ENCODE measurements at places on chromosomes 7 and 10.

- DNase-seq, result no peak
Observed at GRCh38 chr7:156324201-156324600, 316.4 kb upstream of the RNF32 start.

- DNase-seq, result no peak
Observed at GRCh38 chr7:16402940-16403339, 18.4 kb downstream of the CRPPA start.

GRCh38 chr10:124517931-124518330 lies 56.3 kb downstream of the LHPP start:
- no peak for DNase-seq

DNA sequence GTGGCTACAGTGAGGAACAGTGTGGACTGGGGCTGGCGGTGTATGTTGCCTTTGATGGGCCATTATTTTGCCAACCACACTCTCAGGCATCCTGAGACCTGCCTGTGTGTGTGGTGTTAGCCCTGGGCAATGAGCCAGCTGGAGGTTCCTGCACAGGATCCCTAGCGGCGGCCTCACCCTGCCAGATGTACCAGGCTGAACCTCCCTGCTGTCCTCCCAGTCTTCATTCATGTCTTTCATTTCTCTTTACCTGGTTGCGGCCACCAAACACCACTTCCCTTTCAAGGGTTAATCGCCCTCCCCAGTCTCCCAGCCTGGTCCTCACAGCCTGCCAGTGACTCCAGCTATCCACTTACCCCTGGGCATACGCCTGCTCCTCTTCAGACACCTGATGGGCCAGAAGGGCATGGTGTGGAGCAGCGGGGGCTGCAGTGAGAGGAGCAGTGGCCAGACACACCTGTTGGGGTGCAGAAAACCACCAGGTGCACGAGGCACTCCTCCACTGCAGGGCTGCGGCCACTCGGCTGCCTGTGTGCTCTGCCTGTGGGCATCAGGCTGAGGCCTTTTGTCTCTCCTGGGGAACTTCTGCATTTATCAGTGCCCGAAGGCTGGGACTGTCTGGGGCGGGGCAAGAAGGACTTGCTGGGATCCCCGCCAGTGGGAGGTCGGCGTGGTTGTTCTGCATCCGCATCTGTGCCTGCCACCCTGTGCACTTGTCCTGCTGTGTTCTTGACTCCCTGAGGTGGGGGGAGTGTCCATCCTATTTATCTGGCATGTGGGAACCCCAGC lies 111.6 kb downstream of the ARHGAP22 start:
- no peak for DNase-seq

GRCh38 chr7:10521306-10521705 lies 452.4 kb upstream of the PHF14 start:
- DNase-seq, result no peak

GRCh38 chr7:43692582-43693373 lies 36.5 kb downstream of the COA1 start:
- no peak for DNase-seq

DNA sequence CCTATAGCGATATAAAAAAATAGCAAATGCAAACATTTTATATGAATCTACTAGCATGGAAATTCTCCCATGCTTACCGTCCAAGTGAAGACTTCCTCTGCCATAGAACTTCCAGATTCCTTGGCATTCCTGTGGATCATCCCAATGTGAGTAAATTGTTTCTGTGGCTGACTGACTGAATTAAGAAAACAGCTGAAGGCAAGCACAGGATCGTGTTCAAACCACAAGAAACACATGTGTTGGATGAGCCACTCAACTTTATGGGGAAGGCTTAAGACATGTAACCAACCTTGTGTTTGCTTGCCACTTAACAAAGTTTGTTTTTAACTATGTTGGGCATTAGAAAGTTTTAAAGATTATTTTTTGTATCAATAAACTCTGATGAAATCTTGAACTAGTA lies 2.6 kb upstream of the MYPN start:
- no peak for DNase-seq

- no peak for DNase-seq
Observed at GRCh38 chr10:34539533-34540315, 275.4 kb downstream of the PARD3 start.

- DNase-seq, result no peak
Observed at GRCh38 chr10:88216976-88217375, 353.6 kb downstream of the PTEN start.

DNA sequence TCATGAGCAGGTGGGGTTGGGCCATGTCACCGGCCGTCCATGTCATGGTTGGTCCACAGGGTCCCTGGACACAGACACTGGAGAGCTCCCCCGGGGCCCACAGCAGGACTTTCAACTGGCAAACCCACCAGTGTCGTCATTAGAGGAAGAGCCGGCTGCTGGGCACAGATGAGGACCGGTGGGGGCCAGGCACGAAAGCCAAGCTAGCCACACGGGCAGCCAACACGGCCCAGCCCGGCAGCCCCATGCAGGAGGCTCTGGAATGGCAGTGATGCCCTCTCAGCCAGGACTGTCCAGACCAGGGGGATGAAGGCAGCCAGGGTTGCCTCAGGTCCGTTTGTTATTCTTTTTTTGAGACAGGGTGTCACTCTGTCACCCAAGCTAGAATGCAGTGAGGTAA lies 21.1 kb upstream of the UNCX start:
- no peak for DNase-seq

GRCh38 chr10:79055892-79056291 lies 12.9 kb upstream of the ZMIZ1 start:
- no peak for DNase-seq

DNA sequence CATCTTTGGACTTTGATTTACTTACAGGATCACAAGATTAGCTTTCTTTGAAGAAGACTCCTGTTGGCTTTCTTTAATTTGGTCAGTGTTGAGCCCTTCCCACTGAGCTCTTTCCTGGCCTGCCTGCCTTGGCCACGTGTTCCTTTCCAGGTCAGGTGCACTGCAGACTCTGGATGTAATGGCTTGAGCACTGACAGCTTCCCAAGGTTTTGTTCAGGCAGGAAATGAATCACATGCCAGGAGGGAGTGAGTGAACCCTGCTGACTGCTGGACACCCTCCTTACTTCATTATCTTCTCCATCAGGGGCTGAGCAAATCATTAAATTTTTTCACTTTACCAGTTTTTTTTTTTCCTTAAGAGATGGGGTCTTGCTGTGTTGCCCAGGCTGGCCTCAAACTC lies 29.8 kb downstream of the SNX10 start:
- no peak for DNase-seq

DNA sequence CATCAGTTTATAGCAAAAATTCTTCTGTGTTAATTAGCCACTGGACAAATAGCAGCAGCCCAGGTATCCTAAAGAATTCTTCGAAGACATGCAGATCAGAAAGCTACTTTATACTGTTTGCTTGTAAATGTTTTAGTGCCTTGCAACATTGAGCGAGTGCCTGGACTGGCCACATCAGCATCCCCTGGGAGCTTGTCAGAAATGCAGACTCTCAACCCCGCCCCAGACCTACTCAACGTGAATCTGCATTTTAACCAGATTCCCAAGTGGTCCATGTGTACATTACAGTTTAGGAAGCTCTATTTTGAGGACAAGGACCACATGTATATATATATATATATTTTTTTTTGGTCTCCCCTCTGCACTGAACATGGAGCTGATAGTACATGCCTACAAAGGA lies 18.5 kb upstream of the PLEKHS1 start:
- no peak for DNase-seq

- no peak for DNase-seq
Observed at GRCh38 chr10:42488416-42488815, 150.0 kb downstream of the ZNF33B start.

GRCh38 chr7:83593921-83594475 lies 54.9 kb downstream of the SEMA3E start:
- DNase-seq, result no peak

- DNase-seq, result no peak
Observed at GRCh38 chr10:47294501-47294900, 5.5 kb upstream of the GDF10 start.

DNA sequence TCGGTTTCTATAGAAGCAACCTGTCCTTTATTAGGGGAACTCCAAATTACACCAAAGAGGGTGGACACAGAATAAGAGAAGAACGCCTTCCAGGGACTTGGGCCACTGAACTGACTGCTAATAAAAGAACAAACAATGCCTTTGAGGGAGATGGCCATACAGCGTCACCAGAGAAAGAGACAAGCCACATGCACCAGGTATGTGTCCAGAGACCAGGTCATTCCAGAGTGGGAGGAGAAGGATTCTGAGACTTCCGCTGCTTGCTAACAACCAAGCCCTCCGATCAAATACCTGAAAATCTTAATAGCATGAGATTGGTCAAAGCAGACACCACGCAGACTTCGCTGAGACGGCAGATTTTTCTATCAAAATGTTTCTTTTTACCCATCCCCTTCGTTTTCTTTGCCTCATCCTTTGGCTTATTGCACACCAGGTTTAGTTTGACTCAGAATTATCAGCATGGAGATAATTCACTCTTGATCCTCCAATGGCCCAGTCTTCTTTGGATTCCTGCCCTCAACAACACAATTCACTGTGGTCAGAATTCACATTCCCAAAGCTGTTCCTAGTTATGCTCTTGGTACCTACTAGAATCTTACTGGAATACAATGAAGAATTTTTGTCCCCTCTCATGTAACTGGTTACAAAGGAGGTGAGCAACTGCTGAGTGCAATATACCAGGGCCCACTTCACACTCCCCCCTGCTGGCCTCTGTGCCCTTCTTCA lies 87.4 kb upstream of the DDC start:
- no peak for DNase-seq

- no peak for DNase-seq
Observed at GRCh38 chr7:116800594-116800993, 61.8 kb upstream of the CAPZA2 start.

DNA sequence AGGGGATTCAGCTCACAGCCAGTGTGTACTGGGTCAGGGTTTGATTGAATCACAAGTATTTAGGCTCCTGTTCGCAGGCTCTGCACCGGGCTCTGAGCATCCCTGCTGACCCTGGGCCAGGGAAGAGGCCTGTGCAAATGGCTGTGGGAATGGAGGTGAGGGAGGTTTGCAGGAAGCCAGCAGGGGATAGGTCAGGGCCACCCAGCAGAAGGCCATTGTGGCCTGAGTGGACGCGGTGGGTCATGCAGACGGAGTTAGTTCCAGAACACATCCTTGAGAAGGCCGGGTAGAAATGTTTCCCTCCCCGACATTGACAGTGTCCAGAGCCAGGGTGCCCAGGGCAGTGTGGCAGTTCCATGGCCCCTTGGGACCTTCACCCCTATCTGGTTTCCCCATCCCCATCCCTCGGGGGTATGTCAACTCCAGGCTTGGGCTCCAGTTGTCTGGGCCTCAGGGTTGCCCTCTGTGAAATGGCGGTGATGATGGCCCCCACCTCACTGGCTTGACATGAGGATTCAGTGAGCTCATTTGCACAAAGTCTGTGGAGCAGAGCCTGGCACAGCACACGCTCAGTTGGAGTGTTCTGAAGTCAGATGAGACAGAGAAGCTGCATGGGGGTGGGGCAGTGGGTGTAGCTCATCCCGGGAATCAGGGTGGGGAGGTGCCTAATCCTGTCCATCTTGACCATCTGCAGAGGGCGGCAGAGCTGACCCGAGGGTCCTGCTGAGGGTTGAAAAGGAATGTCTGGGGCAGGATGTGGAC lies 107.6 kb downstream of the ADCY1 start:
- DNase-seq, result no peak

DNA sequence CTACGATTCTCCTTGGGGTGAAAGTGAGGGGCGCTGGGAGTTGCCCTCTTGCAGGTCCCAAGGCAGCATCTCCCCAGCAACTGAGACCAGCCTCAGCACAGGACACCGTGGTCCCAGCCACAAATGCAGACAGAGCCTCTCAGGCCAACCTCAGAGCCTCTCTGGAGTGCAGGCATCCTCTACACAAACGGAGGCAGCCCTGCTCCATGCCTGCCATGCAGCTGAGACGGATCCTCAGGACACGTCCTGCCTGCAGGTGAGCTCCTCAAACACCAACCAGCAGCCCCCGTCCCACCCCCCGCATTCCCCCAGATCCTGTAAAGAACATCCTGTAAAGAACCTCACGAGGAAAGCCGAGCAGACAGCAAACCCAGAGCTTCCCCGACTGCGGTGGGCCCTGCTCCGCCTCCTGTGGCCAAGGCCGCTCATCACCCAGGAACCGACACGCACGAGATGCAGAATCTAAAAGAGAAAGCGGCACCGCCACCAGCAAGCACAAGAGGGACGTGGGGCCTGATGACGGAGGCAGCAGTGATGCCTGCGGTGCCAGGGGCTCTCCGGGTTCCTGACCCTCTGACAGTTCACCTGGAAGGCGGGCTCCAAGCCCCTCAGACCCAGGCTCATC lies 186.9 kb downstream of the PTPRN2 start:
- DNase-seq, result no peak

GRCh38 chr7:77368974-77369373 lies 47.2 kb downstream of the GSAP start:
- no peak for DNase-seq

DNA sequence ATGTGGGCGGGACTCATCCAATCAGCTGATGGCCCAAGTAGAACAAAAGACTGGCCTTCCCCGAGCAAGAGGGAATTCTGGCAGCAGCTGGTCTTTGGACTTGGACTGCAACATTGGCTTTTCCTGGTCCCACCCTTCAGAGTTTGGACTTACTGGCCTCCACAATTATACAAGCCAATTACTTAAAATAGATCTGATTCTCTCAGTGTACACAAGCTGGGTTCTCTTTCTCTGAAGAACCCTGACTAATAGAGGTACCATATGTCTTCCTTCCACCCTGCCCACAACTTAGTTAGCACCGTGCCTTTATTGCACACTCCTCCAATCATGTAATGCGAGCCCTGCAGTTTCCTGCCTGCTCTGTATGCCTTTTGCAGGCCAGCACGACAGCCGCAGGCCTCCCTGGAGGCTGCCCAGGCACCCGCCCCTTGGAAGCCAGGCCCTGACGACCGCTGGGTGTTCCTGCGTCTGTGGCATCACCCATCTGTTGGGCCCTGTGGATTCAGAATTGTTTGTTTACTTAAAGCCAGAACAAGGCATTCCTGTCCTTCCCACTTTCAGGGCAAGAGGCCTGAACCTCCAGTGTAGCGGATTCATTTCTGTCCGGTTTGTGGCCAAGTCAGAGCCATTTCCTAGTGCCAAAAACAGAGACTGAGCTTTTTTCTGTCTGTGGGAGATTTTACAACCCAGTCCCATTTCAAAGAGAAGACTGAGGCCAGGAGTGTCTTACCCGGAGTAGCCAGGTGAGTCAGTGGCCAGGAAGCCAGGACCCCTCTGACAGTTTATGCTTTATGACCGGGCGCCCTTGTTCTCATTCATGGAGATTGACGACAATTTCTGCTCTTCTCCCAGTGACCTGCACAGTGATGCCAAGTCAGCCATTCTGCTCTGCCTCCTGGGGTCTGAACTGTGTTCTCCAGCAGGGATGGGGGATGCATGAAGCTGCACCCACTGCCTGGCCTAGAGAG lies 968 bp upstream of the INMT start:
- DNase-seq, result no peak

GRCh38 chr10:48446785-48447184 lies 140.3 kb downstream of the MAPK8 start:
- no peak for DNase-seq

GRCh38 chr7:79410345-79410744 lies 43.1 kb downstream of the MAGI2 start:
- DNase-seq, result no peak

GRCh38 chr10:132699411-132700155 lies 86.4 kb downstream of the NKX6-2 start:
- no peak for DNase-seq

Data from activated naive CD4-positive, alpha-beta T cell (primary cell).